Stimulated activated CD8-positive, alpha-beta memory T cell treated with anti-CD3 and anti-CD28 coated beads, Interleukin-7, amount 100 ng/mL, for 1 hour (primary cell): ENCODE measurements at places on chromosomes 1 and 21.

GRCh38 chr1:225877580-225877979, 4.6 kb downstream of the TMEM63A start:
- no peak for DNase-seq

- no peak for DNase-seq
Observed at GRCh38 chr1:154860156-154860870, 9.8 kb downstream of the KCNN3 start.

DNA sequence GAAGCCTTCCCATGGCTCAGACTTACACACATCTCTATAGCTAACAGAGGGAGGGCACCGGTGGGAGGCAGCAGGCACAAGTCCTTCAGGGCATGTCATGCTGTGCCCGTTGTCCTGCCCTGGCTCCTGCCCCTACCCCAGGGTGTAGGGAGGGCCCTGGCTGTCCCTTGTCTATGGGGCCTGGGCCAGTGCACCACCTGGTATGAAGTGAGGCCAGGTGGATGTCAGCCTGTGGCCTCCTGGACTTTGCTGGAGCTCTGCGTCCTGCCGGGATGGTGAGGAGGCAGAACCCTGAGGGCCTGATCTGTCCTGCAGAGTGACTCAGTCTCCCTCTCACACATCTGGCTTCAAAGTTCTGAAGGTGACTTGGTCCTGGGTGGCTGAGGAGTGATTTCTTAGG, 47.3 kb upstream of the GPR37L1 start:
- no peak for DNase-seq

DNA sequence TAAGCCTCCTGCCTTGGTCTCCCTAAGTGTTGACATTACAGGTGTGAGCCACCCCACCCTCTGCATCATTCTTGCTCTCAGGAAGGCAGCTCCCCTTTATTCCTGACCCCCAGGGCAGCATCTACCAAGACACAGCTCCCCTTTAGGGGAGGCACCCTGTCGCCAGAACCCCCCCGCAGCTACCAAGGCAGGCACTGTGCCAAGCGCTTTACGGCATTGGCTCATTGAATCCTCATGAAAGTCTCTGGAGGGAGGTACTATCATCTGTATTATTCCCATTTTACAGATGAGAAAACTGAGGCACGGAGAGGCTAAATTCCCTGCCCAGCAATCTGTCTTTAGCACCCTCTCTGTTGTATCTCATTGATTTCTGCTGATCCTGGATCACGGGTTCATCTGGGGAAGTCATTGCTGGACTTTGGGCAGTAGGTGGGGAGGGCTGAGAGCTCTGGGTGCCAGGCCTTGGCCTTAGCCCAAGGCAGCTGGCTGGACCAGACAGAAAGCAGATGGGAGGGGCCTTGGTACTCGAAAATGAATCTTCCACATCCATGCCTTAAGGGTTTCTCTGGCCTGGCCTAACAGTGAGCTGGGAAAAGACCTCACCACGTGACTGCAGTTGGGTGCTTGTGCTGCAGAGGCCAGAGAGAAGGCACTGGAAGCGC, 5.9 kb downstream of the PLOD1 start:
- no peak for DNase-seq

DNA sequence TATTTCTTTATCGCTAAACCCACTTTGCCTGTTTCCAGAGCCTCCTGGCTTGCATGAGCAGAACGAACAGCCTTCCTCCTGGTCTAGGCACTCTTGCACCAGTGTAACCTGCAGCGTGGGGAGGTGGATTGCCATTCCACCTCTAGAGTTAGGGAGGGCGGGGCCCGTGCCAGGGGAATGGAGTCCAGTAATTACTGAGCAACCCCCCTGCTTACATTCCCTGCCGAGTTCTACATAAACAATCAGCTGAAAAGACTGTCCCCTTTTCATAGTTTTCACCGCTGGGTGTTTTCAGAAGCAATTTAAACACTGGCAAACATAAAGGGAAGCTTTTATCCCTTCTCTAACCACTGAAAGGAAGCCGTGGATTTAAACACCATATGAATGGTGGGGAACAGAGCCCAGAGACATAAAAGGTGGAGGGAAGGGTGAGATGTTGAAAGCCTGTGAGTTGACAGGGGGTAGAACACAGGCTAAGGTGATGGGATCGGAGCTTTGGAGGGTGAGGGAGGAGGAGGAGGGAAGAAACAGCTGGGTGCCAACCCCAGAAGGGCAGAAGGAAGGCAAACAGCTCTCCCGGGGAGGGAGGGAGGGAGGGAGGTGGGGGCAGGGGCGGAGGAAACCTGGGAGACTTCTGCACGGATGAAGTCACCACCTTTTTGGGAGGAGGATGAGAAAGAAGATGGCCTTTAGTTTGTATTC, 68.0 kb upstream of the WDR26 start:
- DNase-seq, result no peak

DNA sequence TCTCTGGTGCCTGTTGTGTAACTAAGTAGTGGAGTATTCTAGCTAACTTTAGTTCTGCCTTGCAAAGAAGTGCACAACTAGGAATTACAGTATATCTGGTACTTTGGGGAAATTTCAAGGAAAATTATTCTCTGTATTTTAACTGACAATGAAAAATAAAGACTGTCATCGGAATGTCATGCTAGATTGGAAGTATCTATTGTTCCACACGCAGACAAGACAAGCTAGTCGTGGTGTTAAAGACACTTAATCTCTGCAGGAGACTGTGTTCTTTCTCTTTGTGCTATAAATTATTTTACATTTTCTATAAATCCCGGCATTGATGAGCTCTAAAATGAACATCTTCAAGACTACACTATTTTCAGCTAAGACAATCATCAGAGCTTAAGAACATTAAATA, 1068.8 kb upstream of the ADGRL4 start:
- DNase-seq, result no peak

- no peak for DNase-seq
Observed at GRCh38 chr1:207014728-207015127, 17.8 kb downstream of the C1orf116 start.

GRCh38 chr1:29633771-29634170, 397.4 kb downstream of the PTPRU start:
- DNase-seq, result no peak

- DNase-seq, result no peak
Observed at GRCh38 chr1:5296557-5297179, 642.3 kb downstream of the AJAP1 start.

GRCh38 chr1:162333991-162334390, 42.7 kb downstream of the SPATA46 start:
- DNase-seq, result no peak

DNA sequence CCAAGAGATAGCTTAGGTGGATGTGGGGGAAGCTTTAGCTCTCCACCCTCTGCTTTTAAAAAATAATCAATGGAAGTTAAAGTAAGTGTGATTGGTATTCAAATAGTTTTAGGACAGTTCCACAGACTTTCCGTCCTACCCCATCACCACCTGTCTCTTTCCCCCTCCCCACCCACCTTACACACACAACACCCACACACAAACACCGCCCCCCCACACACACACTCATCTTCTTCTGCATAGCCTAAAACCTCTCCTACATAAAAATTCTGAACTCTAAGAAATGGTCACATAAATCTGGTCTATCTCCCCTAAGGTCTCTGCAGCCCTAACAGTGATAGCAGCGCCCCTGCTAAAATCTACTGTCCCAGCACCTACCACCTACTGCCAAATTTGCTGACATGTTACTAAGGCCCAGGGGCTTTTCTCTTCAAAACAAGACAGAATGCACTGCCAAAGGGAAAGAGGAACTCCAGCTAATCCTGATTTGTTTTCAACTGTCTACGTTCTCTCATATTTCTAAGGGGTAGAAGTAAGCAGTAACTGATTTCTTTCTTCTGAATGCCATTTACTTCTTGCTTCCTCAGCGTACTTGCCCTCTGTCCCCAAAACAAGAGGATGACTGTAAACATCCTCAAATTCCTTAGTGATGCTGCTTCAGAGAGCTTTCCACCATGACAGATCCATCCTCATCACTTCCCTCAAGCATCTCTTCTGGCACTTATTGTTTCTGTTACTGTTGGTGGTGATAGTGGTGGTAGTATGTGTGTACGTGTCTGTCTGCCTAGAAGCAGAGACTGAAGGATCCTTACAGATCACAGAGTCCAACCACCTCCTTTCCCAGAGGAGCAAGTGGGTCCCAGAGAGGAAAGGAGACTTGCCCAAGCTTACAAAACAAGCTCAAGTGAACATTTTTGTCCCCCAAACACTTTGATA, 56.8 kb downstream of the LUZP1 start:
- DNase-seq, result no peak

DNA sequence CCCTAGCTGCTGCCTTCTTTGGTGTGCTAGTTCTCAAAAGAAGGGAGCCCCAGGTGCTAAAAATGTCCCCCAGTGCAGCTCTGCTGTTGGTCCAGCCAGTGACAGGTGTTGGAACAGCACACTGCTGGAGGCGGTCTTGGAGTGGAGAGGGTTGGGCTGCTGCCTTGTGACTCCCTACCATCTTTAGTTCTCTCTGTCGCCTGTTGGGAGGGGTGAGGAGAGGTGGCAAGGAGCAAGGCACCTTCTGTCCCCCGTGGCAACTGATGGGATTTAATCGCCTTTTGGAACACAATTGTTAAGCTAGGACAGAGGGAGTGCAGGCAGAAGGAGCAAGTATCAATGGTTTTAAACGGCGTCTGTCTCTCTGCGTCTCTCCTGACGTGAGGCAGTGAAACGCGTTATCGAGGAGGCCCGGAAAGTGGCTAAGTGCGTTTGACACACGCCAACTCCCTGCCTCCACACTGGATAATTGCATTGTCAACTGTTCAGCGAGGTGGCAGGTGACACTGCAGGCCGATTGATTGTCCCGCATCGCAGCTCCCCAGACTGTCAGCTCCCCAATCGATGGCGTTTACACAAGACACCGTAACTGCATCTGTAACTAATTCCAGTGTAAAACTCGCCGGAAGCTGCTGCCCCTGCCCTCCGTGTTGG, 34.0 kb downstream of the TMEM53 start:
- DNase-seq, result no peak

- no peak for DNase-seq
Observed at GRCh38 chr1:221458447-221459156, 283.3 kb downstream of the DUSP10 start.
